ENCODE measurements at places on chromosomes 7 and 10. TPM values are rescaled to one million over a fixed set of nuclear protein-coding genes. Genes with fewer than 3 reads are reported as not detected.

Gene MYL10
- not detected for total RNA-seq

Gene TBC1D12
- total RNA-seq, result 4.4 TPM

Gene FBXO24
- total RNA-seq, result 0.25 TPM

Gene HMX3
- not detected for total RNA-seq

- H3K4me1 ChIP-seq, result no peaks in the 10 kb centered on the region
- H3K4me3 ChIP-seq, result no peak overlapping the region
- no peak for DNase-seq
Observed at GRCh38 chr7:26100406-26101339, 51.3 kb upstream of the NFE2L3 start.

DNA sequence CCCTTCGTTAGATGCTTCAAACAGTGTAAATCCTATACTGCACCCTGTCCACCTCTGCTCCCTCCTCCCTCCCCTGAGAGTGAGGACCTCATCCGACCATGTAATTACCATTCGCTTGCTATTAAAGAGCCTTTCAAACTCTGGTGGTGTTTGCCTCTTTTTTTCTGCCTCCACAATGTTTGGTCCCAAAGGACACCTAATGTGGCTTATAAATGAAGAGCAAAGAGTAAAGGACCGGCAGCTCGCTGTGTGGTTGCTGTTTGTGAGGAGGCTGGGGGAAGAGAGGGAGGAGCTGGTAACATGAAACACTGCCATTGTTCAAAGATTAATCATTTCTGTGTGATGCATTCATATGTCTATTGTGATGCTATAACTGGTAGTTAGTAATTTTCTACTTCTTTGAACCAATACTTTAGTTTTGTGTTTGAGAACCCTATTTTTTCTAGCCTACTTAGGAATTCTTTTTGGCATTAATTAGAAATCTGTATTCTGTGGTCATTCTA, 27.9 kb downstream of the MTURN start:
- H3K27ac ChIP-seq, result peak overlapping the region; percentile 54
- peaks cover 4% of the 10 kb centered on the region for H3K36me3 ChIP-seq
- no peak overlapping the region for H3K4me3 ChIP-seq
- no peak for DNase-seq
- peaks cover 43% of the 10 kb centered on the region for H3K4me1 ChIP-seq

Gene ASB13
- total RNA-seq, result 15.6 TPM

Gene PRSS37
- total RNA-seq, result not detected

DNA sequence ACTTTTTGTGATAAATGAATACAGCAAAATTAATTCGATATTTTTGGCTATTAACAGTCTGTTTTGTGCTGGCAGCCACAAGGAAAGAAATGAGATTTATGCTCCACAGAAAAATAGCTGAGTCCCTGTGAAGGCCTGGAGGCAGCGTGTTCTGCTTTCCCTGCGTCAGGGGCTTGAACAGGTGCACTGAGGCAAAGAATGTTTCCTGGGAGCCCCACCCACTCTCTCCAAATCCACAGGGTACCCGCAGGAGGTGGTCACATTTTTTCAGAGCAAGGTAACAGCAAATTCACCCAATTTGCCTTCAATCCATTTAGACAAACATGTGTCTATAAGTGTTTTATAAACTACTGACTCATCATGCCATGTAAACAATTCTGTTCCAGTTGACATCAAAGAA, 308.1 kb downstream of the TCERG1L start:
- no peak overlapping the region for H3K27ac ChIP-seq
- H3K36me3 ChIP-seq, result no peaks in the 10 kb centered on the region
- H3K4me1 ChIP-seq, result no peaks in the 10 kb centered on the region
- H3K4me3 ChIP-seq, result no peak overlapping the region
- H3K27me3 ChIP-seq, result peaks cover 54% of the 10 kb centered on the region

DNA sequence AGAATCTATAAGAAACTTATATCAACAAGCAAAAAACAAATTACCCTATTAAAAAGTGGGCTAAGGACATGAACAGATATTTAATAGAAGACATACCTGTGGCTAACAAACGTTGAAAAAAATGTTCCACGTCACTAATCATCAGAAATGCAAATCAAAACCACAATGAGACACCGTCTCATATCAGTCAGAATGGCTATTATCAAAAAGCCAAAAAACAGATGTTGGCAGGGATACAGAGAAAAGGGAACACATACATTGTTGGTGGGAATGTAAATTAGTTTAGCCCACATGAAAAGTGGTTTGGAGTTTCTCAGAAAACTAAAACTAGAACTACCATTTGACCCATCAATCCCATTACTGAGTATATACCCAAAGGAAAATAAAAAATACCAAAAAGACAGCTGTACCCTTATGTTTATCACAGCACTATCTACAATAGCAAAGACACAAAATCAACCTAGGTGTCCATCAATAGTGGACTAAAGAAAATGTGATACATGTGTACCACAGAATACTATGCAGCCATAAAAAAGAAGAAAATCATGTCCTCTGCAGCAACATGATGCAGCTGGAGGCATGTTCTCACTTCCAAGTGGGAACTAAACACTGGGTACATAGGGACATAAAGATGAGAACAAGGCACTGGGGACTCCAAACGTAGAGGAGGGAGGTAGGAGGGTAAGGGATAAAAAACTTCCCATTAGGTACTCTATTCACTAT, 83.8 kb upstream of the TMEM168 start:
- no peak overlapping the region for H3K4me3 ChIP-seq
- H3K36me3 ChIP-seq, result no peaks in the 10 kb centered on the region
- no peak for DNase-seq
- no peak overlapping the region for H3K27ac ChIP-seq

Gene VGF
- total RNA-seq, result not detected

Data from left ventricle myocardium inferior (tissue), 1 donor.